CD4-positive, CD25-positive, alpha-beta regulatory T cell (primary cell): ENCODE measurements at places on chromosomes 13 and 19. TPM values are rescaled to one million over a fixed set of nuclear protein-coding genes. Genes with fewer than 3 reads are reported as not detected.

Gene CBY2
- total RNA-seq: 0.96 TPM

Gene APC2
- 0.25 TPM for total RNA-seq

Gene ZNF568
- total RNA-seq: 8.3 TPM

Gene ZFP28
- 2.9 TPM for total RNA-seq

Gene KIR2DL4
- not detected for total RNA-seq

Gene REXO1
- total RNA-seq: 103 TPM

Gene PGLYRP2
- not detected for total RNA-seq

Gene CCDC8
- not detected for total RNA-seq

Gene VPS36
- 39.5 TPM for total RNA-seq

Gene CACNG7
- not detected for total RNA-seq

Gene CYP4F3
- not detected for total RNA-seq

Gene ZNF284
- total RNA-seq: 2.3 TPM

Gene ATP8A2
- total RNA-seq: 0.30 TPM

Gene RAVER1
- total RNA-seq: 39.0 TPM

Gene NPAS1
- total RNA-seq: 1.5 TPM

Gene FUT3
- total RNA-seq: not detected

Gene KLF16
- total RNA-seq: 40.6 TPM
